ENCODE measurements at places on chromosomes 11 and 22.
A peak's percentile ranks its signal among the peaks of the same experiment; 100 is the strongest.

- DNase-seq, result no peak
These were observed 10.6 kb downstream of the SART1 start for GRCh38 chr11:65972116-65972515.

DNA sequence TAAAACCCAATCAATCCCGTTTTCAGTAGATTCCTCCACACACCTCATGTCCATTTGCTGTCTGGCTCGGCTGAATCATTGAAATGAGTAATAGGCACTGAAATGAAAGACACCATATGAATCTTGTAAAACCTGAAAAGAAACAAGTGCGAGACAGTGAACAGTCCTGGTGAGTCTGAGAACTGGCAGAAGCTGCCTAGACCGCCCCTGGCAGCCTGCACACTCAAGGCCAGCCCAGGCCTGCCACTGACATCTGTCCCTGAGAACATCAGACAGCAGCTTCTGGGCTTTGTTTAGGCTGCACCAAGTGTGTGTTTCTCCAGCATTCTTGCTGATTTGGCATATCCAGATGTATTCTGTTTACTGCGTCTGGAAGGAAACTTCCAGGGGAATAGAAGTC is 44.8 kb downstream of the ENDOD1 start:
- no peak for DNase-seq

GRCh38 chr22:34879001-34879400 is 187.0 kb upstream of the ISX start:
- DNase-seq, result no peak

DNA sequence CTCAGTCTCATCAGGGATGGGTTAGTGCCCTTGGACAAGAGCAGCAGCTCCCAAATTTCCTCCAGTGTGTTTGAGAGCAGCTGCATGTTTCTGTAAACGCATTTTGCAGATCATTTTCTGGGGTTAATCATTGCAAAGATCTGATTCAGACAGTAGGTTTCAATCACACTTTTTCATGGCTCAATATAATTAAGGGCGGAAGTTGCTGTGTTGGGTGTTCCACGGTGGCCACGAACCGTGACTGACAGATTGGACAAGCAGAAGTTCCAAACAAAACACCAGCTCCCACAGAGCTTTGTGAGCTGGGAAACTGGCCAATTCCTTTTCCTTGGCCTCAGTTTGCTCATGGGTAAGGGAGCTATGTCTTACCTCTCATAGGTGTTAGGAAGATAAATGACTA is 8.4 kb upstream of the RASSF10 start:
- DNase-seq, result no peak

GRCh38 chr11:62438641-62439040 is 19.8 kb downstream of the SCGB1A1 start:
- DNase-seq, result no peak

GRCh38 chr22:29937940-29938693 is 55.1 kb downstream of the MTMR3 start:
- no peak for DNase-seq

DNA sequence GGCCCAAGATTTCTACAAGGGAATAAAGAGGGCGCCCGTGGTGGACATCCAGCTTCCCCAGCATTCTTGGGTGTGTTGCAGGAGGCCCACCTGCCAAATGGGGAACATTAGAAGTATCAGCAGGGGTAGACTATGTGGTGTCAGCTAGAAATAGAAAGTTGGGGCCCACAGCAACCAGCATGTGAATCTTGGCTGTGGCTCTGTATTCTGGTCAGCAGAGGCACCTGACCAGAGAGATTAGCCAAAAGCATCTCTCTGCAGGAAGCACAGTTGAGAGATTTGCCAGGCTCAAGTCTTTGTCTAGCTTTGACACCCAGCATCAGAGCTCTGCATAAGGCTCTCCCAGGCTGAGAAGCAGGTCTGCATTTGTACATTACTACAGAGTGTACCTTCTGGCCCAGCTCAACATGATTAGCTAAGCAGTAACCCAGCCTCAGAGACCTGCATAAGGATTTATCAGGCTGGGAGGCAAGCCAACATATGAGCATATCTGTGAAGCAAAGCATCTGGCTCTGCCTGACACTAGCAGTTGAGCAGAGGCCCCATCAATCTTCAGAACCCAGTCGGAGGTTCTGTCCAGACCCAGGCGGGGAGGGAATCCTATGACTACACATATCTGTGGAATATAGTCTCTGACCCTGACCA is 79.9 kb downstream of the MS4A13 start:
- DNase-seq, result no peak

GRCh38 chr11:134449713-134450112 is 37.7 kb upstream of the B3GAT1 start:
- no peak for DNase-seq

GRCh38 chr11:96707273-96707672 is 317.5 kb downstream of the JRKL start:
- DNase-seq, result no peak

- no peak for DNase-seq
These were observed 21.6 kb upstream of the TEF start for GRCh38 chr22:41360126-41360525.

DNA sequence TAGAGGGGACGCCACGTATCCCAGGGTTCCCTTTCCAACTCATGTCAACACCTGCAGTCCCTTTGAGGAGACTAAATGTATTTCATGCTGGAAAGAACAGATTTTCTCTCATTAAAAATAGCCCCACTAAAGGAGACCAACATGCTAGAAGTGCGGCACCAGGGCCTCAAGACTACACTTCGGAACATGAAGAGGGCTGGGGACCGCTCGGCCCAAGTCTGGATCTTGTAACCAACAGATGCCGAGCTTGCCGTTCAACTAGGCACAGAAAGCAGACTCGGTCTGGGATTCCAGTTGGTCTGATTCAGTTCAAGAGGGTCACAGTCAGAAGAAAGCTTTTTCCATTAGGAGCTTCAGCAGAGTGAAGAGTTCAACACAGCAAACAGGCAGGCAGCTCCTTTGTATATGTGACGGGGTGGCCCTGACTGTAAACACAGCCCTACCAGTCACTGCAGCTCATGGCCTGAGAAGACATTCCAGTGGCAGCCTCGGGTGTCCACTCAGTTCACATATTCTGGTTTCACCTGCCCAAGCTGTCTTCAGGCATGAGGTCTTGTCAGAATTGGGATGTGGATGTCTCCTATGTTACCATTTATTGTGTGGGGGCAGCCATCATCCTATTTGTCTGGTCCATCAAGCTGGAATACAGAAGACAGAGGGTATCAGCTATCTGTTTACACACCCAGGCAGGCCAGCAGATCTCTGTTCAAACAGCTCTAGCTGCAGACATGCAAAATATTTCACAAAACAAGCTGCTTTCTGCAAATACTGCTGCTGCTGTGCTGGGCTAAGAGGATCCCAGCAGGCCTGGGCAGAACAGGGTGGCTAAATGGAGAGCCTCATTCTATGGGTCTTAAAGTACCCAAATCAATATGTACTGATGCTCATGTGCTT is 8.8 kb downstream of the RIC8A start:
- no peak for DNase-seq

DNA sequence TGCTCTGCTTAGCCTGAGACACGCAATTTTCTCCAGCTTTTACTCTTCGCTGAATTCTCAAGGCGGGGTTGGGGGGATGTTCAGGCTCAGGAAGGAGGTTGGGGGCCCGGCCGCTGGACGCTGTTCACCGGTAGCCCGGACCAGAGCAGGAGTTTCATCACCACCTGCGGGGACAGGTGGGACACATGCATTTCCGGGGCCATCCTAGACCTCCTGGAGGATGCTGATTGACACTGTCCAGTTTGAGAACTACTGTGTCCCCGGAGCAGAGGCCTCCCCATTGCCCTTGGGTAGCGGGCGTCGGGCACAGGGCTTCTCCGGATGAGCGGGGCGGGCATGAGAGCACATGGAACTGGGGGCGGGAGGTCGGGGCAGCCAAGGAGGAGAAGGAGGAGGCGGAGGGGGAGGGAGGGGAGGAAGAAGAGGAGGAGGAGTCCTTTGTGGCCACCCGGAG is 144.0 kb upstream of the GRK3 start:
- DNase-seq, result no peak

DNA sequence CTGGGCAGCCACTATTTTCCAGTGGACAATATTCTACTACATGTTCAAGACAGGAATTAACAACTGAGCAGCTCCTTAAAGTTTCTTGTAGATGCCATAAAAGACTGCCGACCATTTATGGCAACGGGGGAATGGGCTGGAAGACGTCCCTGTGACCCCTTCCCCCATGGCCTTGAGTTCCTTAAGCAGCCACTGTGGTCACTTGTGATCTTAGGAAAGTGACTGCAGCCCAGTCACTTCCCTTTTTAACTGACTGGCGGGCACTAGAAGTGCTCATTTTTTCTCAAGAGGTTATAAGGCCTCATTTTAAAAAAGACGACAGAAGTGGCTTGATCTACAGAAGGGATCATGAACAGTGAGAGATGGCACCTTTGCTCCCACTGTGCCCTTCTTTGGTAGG is 153.2 kb upstream of the NARS2 start:
- no peak for DNase-seq

DNA sequence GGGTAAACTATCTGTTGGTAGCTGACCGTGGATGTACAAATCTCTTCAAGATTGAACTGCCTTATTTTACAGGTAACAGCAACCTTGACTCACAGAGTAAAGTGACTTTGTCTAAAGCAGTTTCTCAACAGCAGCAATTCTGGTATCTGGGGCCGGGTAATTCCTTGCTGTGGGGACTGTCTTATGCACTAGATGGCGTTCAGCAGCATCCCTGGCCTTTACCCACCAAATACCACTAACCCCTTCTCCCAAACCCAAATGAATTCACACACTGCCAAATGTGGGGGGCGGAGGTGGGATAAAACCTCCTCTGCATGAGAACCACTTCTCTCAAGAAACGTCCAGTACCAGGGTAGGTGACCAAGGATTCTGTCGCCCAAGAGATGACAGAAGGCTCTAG is 1.7 kb upstream of the INCENP start:
- no peak for DNase-seq

GRCh38 chr11:94876645-94877442 is 96.5 kb downstream of the CWC15 start:
- no peak for DNase-seq

- no peak for DNase-seq
These were observed 75.3 kb downstream of the APIP start for GRCh38 chr11:34840736-34841386.

- no peak for DNase-seq
These were observed 45.6 kb upstream of the HIPK3 start for GRCh38 chr11:33211580-33211979.

GRCh38 chr11:36363361-36364268 is 67.5 kb downstream of the PRR5L start:
- DNase-seq, result no peak

- no peak for DNase-seq
These were observed 3.2 kb downstream of the TUBA8 start for GRCh38 chr22:18113680-18114394.

DNA sequence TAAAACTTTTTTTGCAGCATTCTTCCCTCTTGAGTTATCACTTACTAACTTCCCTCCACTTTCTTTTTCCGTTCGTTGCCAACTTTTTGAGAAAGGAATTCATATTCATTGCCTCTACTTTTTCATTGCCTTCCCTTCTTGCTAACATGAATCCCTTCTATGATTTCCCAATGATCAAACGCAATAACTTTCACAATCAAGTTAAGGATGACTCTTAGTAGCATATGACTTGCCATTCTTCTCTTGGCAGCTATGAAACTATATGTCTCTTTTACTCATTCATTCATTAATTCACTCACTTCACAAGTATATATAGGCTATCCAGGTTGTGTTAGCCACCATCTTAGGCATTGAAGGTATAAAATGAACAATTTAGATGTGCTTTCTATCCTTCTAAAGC is 16.6 kb upstream of the ARHGAP20 start:
- DNase-seq, result no peak

DNA sequence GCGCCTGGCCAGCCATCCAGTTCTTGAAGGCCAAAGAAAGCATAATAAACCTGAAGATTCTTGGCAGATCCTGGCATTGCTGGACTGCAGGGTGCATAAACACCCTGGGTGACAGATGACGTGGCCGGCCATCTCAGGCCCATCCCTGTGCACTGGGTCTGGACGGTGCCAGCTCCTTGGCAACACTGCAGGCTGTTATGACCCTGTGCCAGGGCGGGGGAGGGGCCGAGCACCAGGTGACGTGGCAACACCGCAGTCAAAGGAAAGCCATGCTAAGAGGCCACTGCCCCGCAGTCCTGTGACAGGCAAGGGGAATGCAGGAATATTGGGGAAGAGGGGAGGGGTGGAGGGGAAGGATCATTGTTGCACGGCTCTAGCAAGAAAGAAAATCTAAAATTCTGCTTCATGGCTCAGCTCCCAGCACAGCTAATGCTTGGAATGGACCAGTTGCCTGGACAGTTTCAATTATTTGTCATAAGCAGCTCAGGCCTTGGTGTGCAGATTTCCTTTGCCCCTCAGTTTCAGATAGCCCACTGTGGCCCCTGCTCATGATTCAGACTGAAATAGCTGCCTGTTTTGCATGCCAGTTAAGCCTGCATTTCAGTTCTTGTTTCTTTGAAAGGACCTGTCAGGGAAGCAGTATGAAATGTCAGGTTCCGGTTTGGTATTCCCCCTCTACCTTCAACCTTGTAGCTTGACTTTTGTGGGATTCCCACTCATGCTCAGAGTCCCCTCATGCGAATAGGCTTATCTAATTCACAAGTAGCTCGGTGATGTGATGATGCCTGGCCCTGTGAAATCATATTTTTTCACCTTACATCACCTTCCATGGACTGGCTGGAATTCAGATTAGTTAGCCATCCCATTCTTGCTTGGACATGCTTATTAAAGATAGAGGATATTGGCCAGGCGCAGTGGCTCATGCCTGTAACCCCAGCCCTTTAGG is 29.7 kb upstream of the DDX6 start:
- DNase-seq, result no peak

GRCh38 chr11:92399705-92400104 is 175.1 kb downstream of the FAT3 start:
- DNase-seq, result peak; percentile 3

DNA sequence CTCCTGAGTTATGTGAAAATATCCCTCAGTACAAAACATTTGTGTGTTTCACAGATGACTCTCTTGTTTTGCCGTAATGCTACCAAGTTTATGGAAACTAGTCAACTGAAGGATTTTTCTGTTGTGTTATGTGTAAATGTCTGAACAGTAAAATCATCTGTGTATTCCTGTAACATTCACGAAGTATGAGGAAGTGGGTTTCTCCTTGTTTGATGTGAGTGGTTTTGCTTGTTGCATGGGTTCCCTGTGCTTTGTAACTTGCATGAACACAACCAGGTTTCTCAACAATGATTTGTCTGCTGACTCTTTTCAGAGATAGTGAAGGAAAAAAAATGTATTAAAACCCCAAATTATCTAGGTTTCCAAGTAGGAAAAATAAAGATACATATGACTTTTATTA is 138.1 kb downstream of the PGR start:
- no peak for DNase-seq
